Activated T-helper 17 cell treated with anti-CD3 and anti-CD28 coated beads, Interleukin-2, amount 50 U/mL, for 72 hours (primary cell): ENCODE measurements at places on chromosomes 6 and 20. TPM values are rescaled to one million over a fixed set of nuclear protein-coding genes. Genes with fewer than 3 reads are reported as not detected.

DNA sequence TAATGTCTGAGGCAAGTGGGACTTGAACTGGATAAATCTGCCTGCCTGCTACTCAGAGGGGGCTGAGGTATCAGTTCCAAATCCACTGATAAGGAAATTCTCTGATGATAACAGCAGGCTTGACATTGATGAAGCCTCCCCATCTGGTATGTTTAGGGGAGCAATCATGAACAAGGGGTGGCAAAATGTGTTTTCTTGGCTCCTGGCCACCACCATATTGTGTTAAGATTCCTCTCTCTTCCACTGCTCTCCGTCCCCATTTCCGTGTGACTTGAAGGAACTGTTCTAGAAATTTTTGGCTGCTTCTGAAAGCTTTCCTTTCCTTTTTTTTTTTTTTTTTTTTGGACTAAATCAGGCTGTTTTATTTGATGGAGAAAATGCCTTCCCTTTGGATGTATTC lies 335.3 kb upstream of the NRSN1 start:
- H3K27me3 ChIP-seq = no peaks in the 10 kb centered on the region
- H3K27ac ChIP-seq = no peak overlapping the region
- H3K4me3 ChIP-seq = no peak overlapping the region
- ATAC-seq = no peak
- H3K4me1 ChIP-seq = no peaks in the 10 kb centered on the region

DNA sequence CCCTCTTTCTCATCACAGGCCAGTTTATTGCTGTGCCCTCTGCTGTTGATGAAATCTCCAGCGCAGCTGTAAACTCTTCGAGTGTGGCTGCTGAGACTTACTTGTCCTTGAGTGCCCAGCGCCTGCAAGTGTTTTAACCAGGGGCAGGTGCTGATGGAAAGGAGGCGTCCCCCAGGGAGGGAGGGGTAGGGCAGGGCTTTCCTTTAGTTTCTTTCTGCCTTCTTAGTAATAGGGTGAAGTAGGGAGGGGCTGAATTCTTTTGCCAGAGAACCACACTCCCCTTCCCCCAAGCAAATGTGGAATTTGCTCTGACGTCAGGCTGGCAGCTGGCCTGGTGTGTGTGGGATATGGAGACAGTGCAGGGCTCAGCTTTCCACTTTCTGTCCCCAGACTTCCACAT lies 61.2 kb downstream of the IGF2R start:
- H3K4me3 ChIP-seq = no peak overlapping the region
- H3K27me3 ChIP-seq = no peaks in the 10 kb centered on the region
- H3K36me3 ChIP-seq = peaks cover 97% of the 10 kb centered on the region
- H3K4me1 ChIP-seq = peaks cover 8% of the 10 kb centered on the region
- ATAC-seq = no peak

GRCh38 chr6:7050872-7051779 lies 56.6 kb upstream of the RREB1 start:
- ATAC-seq = peak; percentile 61
- H3K27ac ChIP-seq = no peak overlapping the region
- no peaks in the 10 kb centered on the region for H3K36me3 ChIP-seq
- H3K4me1 ChIP-seq = no peaks in the 10 kb centered on the region
- no peaks in the 10 kb centered on the region for H3K27me3 ChIP-seq
- H3K4me3 ChIP-seq = peak overlapping the region; percentile 40

- no peak for ATAC-seq
- H3K4me1 ChIP-seq = no peaks in the 10 kb centered on the region
- no peak overlapping the region for H3K4me3 ChIP-seq
- peaks cover 12% of the 10 kb centered on the region for H3K27me3 ChIP-seq
These were observed 243.1 kb upstream of the RAB32 start for GRCh38 chr6:146300521-146300920.

- H3K27ac ChIP-seq = no peak overlapping the region
- no peak for ATAC-seq
- H3K36me3 ChIP-seq = no peaks in the 10 kb centered on the region
- H3K4me3 ChIP-seq = no peak overlapping the region
These were observed 347.0 kb downstream of the QKI start for GRCh38 chr6:163761481-163761880.

DNA sequence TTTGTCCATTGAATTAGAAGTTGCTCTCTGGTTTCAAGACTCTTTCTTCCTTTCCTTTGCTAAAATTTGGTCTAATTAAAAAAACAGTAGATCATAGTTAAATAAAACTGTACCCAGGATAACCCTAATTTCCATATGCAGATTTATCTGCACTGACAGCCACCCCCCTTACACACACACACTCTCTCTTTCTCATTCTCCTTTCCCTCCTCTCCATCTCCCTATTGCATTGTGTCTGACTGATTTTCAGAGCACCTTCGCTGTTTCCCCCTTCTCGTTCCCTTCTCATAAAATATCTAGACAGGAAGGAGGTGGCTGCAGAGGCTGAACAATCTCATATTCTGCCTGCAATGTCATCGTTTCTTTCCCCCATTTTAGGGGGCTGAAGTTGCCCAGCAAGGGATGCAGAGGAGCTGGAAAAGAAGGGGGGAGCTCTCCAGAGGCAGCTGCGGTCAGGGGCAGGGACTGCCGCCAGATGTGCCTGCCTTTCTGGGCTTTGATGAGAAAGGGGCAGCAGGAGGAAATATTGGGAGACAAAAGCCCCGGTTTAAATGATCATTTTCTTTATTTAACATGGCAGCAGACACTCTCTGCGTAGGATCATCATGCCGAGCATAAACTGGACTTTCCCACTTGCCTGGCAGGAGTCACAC lies 22.5 kb upstream of the MMS22L start:
- no peaks in the 10 kb centered on the region for H3K4me1 ChIP-seq
- H3K36me3 ChIP-seq = no peaks in the 10 kb centered on the region
- H3K4me3 ChIP-seq = no peak overlapping the region
- H3K27ac ChIP-seq = no peak overlapping the region
- peaks cover 9% of the 10 kb centered on the region for H3K27me3 ChIP-seq

DNA sequence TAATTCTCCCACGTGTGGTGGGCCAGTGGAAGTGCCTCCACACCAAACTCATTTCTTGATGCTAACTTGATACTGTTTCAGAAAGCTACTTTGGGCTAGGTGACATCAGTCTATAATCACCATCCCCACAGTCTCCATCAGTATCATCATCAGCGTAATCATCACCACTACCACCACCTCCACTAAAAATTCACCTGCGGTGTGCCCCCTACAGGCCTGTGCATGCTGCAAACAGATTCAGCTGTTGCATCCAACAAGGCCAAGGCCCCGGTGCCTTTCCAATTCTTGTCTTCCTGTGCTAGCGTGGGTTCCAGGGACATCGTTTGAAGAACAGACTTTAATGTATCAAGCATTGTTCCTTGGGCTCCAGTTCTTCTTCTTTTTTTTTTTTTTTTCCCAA lies 201.3 kb upstream of the EXOC2 start:
- no peaks in the 10 kb centered on the region for H3K36me3 ChIP-seq
- H3K27ac ChIP-seq = no peak overlapping the region
- peaks cover 16% of the 10 kb centered on the region for H3K27me3 ChIP-seq
- peak; percentile 26 for ATAC-seq
- H3K4me3 ChIP-seq = no peak overlapping the region
- no peaks in the 10 kb centered on the region for H3K4me1 ChIP-seq

SLC17A1 gene
- not detected for total RNA-seq

PGBD1 gene
- total RNA-seq = 0.76 TPM
